ENCODE measurements at places on chromosomes 5 and 9.

- DNase-seq = no peak
These were observed 321.3 kb downstream of the MARCHF11 start for GRCh38 chr5:15858326-15858725.

DNA sequence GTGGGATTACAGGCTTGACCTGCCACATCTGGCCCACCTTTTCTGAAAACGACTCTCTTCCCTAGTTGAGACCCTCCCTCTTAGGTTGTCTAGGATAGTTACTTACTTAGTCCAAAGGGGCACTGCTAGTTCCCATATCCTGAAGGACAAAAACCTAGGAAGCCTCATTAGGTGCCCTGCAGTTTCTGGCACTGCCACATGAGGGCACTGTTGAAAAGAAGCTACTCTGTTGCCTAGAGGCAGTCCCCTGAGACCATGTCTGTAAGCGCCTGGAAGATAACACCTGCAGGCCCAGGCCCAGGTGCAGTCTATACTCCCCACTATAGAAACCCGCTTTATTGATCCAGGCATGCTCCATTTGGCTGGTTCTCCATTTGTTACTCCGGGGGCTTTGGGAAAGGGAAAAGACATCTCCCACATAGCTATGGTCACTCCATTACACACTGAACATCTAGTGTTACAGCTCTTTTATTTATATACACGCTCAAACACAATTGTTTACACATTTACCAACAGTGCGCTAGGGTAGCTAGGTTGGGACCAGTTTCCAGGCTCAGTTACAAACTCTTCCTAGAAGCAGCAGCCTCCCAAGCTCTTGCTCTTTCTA, 73.4 kb upstream of the PPARGC1B start:
- DNase-seq = peak; percentile 69

GRCh38 chr9:130343445-130343918, 77.9 kb downstream of the HMCN2 start:
- DNase-seq = no peak

GRCh38 chr9:11158063-11158462, 545.3 kb upstream of the PTPRD start:
- no peak for DNase-seq

DNA sequence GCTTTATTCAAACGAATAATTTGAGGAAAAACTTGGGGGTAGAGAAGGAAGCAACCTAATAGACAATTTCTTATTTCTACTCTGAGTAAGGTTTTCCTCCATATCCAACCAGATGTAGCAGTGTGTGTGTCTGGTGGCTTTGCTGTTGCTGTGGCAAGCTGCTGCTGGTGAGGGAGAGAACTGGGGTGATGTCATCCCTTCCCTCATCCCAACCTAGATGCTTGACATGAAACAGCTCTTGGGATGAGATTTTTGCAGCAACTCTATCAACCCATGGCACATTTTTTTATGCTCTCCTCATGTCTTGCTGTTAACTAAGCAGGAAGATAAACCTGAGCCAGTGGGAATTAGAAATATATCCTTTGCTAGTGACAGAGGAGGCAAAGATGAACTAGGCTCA, 135.8 kb downstream of the PCSK1 start:
- DNase-seq = no peak

DNA sequence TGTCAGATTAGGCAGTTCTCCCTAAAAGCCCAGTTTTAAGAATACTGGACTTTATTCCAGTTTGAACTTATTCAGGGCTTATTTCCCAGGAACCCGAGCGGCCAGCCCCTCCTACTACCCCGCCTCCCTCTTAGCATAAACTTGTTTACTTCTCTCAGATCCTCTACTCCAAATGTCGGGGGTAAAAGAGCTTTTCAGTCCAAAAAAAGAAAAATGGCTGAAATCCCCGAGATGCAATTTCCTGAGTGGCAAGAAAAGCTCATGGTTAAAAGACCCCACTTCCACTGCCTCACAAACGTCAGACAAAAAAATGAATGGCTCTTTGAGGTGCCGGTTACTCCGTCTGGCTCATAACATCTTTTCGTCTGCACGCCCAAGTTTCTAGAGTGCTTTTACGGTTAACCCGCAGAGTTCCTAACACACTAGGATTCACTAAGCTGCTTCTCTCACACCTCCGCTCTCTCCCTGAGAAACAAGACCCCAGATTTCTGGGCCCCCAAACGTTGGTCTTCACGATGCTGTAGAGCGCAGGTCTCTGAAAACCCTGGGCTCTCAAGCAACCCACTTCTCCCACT, 402 bp downstream of the BRD8 start:
- no peak for DNase-seq

- DNase-seq = no peak
These were observed 11.1 kb upstream of the NRG2 start for GRCh38 chr5:140054086-140054689.

- DNase-seq = no peak
These were observed 158.6 kb downstream of the SEMA6A start for GRCh38 chr5:116415989-116416388.

DNA sequence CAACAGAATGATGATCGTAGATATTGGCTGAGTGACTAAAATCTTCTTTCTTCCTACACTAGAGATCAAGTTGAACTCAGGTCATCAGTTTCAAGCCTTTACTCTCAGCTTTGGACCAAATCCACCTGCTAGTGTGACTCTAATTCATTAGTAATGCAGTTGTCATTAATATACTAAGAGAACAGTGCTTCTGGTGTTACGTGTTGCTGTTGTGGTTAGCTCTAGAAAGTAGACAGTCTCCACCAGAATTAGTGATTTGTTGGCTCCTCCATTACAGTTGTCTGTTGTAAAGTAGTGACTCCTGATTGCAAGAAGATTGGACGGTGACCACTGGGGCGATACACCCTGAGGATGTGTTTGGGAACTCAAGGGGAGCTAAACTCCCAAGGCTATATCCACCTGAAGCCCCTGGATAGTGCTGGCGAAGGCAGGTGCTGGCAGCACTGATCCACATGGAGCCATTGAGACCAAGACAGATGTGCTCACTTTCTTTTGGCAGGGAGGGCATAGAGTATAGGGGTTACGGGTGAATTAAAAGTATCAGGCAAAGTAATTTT, 3.1 kb downstream of the CAMK4 start:
- no peak for DNase-seq

GRCh38 chr9:96219026-96219899, 82.7 kb downstream of the HSD17B3 start:
- DNase-seq = no peak

DNA sequence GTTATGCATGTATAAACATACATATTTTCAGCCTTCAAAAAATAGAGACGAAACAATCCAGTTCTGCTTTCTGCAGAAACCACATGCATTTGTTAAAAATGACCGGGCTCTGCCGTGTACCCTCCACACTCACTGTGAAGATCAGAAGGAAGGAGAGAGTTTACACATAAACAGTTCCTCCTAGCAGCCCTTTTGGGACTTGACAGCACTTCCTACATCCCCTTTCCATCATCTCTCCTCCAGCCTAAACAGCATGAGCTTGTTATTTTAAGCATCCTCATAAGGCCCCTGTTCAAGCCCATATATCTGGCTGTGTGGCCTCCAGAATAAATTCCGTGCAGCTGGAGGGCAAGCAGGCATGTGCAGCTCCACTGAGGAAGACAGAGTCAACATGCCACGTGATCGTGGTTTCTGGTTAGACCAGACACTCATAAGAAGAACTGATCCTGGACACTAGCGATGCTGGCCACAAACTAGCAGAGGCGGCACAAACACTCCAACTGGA, 42.2 kb downstream of the NIPAL4 start:
- no peak for DNase-seq

DNA sequence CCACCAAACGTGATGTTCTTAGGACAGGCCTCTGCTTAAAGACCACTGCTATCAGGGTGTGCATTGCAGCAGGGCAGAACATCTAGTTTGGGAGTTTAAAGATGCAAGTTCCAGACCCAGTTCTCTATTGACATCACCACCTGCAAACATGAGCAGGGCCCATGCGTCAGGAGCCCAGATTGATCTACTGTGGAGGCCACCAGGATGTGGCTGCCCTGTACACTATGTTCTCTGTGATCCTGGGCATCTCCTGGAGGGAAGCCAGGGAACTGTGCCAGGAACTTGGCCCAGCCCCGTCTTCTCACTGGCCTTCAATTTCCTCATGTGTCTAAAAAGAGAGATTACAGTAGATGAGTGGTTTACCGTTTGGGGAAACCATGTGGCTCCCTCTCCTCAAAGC, 87.1 kb downstream of the PDE6A start:
- DNase-seq = no peak

- no peak for DNase-seq
These were observed 106.4 kb downstream of the AUH start for GRCh38 chr9:91255327-91255726.

GRCh38 chr5:98938464-98938863, 9.7 kb upstream of the CHD1 start:
- no peak for DNase-seq

DNA sequence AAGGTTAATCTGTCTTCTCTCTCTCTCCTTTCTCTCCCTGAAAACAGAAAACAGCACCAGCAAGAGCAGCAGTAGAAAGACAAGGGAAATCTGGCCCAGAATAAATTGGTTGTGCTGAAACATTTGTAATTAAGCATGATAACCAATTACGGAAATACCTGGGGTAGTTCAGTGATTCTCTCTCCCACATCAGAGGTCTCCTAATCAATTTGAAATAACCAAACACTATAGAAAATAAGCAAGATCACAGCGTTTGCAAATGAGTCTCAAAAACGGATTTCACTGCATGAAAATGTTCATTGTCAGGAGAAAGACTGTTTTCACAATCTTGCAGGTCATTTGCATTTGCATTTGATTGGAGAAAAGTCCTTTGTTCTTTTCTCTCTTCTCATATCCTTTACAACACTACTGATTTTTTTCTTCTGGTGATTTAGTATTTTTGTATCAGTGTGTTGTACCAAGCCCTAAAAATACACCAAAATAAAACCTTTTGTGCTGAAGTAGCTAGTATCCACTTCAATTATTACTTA, 36.8 kb upstream of the CDH6 start:
- no peak for DNase-seq

GRCh38 chr5:112737463-112738190, at the start of gene APC:
APC (plus strand) TSS chr5:112737885; CDS start chr5:112754891, 17,006 bp downstream.
- peak; percentile 55 for DNase-seq

- no peak for DNase-seq
These were observed 221.1 kb upstream of the ACTBL2 start for GRCh38 chr5:57703721-57704120.
